Progenitor cell of endocrine pancreas (in vitro differentiated cells): ENCODE measurements at places on chromosomes 11 and 22.

- DNase-seq: no peak
Measured at GRCh38 chr11:1523779-1524178, 37.2 kb upstream of the MOB2 start.

DNA sequence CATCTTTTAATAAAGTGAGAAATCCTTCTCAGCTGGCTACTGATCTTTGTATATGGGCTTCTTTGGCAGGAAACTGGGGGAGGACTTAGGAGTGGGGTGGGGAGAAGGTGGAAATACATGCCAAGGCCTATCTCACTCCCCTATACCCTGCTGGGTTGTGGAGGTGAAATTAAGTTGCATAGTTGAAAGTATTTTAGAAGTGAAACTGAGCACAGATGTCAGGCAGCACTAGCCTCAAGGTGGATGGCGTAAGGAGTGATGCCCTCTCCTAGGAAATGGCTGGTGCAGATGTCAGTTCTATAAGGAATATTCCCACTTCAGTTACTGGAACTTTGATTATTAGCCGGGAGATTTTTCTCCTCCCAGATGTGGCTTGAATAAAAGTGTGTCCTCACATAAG is 46.3 kb downstream of the NNMT start:
- DNase-seq: no peak

GRCh38 chr11:78432058-78432515 is 14.5 kb upstream of the GAB2 start:
- no peak for DNase-seq

DNA sequence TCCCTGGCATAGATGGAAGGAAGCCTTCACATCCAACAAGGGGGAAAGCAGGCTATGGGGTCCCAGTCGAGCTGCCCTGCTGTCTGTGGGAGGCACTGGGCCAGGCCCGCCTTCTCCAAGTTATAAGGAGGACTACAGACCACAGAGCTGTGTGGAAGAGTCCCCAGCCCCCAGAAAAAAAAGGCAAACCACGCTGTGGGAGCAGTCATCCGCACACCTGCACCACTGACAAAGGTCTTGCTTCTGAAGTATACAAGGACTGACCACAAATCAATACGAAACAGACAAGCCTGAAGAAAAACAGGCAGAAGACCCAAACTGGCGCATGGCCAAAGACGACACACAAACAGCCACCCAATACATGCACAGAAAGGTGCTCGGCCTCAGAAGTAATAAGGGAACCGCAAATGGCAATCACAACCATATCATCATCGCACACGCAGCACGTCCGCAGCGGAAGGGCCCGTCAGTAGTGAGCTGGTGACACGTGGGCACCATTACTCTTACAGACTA is 384.1 kb downstream of the CTTN start:
- DNase-seq: no peak

- DNase-seq: no peak
Measured at GRCh38 chr11:18633256-18634139, 644 bp downstream of the SPTY2D1 start.

- no peak for DNase-seq
Measured at GRCh38 chr11:62054484-62055121, 69.2 kb upstream of the INCENP start.

- DNase-seq: no peak
Measured at GRCh38 chr11:64096835-64097234, 61.1 kb downstream of the FLRT1 start.

GRCh38 chr11:123174196-123175183 is 20.6 kb downstream of the CLMP start:
- DNase-seq: no peak

DNA sequence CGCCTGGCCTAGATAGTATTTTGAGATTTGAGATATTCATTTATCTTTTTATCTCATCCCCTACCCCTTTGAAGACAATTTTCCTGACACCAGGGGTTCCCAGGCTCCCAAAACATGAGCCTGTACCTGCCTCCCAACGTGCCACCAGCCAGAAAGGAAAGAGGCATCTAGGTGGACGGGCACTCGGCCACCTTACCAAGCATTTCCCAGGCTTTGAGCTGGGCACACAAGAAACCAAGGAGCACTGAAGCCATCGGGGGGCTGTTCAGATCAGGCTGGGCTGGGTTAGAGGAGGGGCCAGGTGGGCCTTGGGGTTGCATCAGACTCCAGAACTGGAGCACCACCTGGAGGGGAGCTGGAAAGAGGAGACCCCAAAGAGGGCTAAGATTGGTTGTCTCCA is 28.5 kb upstream of the BAIAP2L2 start:
- no peak for DNase-seq

DNA sequence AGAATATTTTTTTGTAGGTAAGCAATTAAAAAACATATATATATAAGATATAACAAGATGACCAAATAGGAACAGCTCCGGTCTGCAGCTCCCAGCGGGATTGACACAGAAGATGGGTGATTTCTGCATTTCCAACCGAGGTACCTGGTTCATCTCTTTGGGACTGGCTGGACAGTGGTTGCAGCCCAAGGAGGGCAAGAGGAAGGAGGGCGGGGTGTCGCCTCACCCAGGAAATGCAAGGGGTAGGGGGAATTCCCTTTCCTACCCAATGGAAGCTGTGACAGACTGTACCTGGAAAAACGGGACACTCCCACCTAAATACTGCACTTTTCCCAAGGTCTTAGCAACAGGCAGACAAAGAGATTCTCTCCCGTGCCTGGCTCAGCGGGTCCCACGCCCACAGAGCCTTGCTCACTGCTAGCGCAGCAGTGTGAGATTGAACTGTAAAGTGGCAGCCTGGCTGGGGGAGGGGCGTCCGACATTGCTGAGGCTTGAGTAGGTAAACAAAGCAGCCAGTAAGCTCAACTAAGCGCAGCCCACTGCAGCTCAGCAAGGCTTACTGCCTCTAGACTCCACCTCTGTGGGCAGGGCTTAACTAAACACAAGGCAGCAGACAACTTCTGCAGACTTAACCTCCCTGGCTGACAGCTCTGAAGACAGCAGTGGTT is 163.8 kb downstream of the CWF19L2 start:
- no peak for DNase-seq

DNA sequence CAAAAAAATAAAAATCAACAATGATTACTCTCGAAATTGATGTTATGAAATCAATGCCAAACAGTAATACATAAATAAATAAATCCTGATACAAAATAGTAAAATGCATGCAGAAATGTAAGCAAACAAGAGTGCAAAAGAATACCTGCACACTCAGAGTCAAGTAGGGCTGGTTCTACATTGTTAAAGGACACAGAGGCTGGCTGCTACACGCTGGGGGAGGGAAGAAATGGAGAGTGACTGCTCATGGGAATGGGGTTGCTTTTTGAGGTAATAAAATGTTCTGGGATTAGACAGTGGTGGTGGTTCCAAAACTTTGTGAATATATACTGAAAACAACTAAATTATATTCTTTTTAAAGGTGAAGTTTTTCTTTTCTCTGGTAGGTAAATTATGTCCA is 32.1 kb downstream of the MAPK1 start:
- no peak for DNase-seq
